Fibroblast of skin of abdomen (primary cell): ENCODE measurements at places on chromosomes 13 and 19.
A peak's percentile ranks its signal among the peaks of the same experiment; 100 is the strongest.

DNA sequence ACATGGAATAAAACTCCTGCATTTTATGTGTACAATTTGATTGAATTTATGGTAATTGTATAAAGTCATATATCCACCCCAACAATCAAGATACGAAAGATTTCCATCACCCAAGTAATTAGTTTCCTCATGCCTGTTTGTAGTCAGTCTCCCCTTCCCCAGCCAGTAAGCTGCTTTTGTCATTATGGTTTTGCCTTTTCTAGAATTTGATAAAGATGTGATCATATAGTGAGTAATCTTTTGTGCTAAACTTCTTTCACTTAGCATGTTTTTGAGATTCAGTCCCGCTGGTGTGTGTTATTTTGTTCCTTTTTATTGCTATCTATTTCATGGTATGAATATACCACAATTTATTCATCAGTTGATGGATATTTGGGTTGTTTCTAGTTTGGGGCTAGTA, 16.0 kb downstream of the ITM2B start:
- DNase-seq = no peak

DNA sequence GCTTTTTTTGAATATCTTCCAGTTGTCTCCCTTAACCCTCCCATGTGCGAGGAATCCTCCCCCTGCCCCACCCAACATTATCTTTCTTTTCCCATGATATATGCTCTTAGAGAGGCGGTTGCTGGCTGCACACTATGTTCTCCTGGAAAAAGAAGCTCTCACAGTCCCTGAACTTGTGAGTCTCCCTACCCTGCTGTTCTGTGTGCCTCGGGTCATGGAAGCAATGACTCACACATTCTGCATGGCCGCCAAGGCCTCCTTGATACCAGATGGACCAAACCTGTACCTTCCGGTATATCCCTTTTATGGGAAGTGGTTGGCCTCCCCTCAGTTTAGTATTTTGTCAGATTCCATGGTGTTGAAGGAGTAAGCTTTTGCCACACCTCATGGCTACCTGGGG, 705.4 kb downstream of the SLITRK6 start:
- no peak for DNase-seq

GRCh38 chr13:50225193-50226155, 210.2 kb downstream of the KCNRG start:
- no peak for DNase-seq

- DNase-seq = no peak
Observed at GRCh38 chr19:7931221-7932061, 5.5 kb upstream of the CTXN1 start.

GRCh38 chr13:32925506-32925905, 90.7 kb upstream of the KL start:
- no peak for DNase-seq

- no peak for DNase-seq
Observed at GRCh38 chr19:19691683-19692082, 23.0 kb downstream of the ZNF101 start.

DNA sequence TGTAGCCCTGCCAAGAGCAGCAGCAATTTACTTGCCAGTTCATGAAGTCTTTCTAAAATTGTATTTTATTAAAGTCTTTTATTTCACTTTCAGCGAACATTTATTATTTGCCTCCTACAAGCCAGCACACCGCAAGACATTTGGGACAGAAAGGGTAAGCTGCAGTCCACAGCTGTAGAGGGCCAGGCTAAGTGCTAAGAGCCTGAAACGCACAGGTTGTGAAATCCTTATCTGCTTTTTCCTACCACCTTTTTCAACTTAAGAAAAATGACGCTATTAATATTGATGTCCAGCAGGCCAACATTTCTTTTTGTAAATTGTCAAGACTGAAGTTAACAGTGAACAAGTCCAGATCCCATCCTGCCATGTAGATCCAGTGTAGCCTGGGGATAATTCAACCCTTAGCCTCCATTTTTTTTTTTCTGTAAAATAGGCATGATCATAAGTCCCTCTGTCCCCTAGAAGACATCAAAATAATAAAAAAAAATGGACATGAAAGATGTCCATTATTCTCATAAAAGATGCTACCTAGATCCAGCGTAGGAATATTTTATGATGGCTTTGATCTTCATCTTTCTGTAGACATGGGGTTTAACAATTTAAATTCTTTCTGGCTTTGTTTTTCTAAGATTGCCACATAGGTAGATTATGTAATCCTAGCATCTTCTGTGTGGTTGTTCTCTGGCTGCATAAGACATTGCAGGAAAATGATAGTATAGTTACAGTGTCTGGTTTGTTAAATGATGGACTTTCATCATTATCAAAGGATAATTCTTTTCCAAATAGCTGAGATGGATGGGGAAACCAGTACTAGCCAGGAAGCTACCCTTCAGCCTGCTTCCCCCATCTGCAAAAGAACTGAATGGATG, 128.4 kb downstream of the SHISA2 start:
- no peak for DNase-seq

- DNase-seq = no peak
Observed at GRCh38 chr13:55359067-55359466, 1781.7 kb upstream of the PRR20A start.

DNA sequence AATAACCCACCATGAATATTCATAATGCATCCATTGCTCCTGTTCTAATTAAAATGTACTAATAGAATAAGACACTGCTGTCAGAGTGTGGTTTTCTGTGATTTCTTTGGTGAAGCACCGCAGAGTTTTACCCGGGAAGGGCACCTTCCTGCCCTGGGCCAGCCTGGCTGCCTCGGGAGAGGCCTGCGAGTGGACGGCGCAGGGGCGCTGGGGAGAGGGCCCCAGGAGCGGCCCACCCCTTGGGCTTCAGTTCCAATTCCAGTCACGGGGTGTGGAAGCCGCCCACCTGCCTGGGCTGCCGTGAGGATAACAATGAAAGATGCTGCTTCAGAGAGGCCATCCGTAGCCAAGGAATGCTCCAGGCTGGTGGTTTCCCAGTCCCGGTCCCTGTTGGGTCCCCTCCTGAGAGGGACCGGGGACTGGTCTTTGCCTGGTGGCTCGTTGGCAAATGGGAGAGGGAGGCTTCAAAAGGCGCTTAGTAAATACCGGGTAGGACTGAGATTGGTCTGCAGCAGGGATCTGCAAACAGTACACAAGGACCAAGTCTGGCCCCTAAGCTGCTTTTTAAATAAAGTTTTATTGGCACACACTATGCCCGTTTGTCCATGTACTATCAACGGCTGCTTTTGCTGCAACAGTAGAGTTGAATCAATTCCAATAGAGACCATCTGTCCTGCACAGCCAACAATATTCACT, 18.0 kb downstream of the TCF3 start:
- DNase-seq = no peak

- DNase-seq = no peak
Observed at GRCh38 chr13:99383946-99384345, 76.7 kb upstream of the GPR183 start.

- DNase-seq = no peak
Observed at GRCh38 chr19:5498830-5499550, 43.8 kb downstream of the ZNRF4 start.

GRCh38 chr13:21676611-21677021, 5.7 kb downstream of the FGF9 start:
- no peak for DNase-seq

DNA sequence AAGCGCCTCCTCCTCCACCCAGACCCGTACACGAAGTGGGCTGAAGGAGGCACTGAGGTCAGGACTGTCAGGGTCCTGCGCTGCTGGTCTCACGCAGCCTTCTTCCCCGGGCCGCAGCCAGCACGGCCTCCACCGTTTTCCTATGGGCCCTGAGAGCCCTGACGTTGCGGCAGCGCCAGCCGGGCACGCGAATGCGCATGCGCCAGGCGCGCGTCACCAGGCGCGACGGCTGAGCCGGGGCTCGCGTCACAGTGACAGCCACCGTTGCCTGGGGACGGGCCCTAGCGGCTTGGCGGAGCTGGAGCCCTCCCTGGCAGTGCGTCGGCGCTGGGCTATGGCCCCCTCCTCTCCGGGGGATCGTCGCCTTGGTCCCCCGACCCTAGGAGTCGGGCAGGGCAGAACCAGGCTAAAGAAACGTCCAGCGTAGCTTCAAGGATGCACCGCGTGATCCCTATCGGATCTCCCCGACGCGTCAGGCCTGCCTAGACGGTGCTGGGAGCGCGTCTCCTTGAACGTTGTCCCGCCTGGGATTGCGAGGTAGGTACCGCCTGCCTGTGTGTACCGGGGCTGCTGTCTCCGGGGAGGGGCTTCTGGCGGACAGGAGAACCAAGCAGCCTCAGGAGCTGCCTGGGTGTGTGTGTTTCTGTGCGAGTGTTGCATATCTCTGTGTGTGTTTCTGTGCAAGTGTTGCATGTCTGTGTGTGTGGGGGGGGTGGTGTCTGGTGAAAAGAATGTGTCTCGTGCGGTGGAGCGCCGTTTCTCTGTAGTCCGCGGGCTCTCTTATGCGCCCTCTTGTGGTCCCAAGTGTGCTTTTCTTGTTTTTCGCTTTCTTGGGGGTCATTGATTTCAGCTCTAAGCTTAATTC, 43.2 kb downstream of the ZNF571 start:
- DNase-seq = peak; percentile 70

DNA sequence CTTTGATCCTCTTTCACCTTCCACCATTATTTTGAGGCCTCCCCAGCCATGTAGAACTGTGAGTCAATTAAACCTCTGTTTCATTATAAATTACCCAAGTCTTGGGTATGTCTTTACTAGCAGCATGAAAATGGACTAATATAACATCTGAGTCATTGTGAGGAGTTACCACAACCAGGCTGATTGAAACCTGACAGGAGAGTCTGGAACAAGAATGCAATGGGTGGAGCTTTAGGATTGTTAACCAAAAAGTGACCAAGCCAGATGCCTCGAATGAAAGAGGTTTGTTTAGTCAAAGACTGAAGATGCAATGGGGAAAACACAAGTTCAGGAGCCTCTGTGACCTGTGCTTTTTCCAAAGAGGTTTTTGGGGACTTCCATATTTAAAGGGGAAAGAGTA, 659.0 kb downstream of the SLITRK6 start:
- peak; percentile 14 for DNase-seq

- no peak for DNase-seq
Observed at GRCh38 chr19:37309834-37310575, 60.9 kb upstream of the ZNF527 start.

GRCh38 chr13:49108196-49108595, 111.9 kb upstream of the MLNR start:
- DNase-seq = no peak

GRCh38 chr19:13817018-13817614, 21.9 kb downstream of the ZSWIM4 start:
- no peak for DNase-seq

DNA sequence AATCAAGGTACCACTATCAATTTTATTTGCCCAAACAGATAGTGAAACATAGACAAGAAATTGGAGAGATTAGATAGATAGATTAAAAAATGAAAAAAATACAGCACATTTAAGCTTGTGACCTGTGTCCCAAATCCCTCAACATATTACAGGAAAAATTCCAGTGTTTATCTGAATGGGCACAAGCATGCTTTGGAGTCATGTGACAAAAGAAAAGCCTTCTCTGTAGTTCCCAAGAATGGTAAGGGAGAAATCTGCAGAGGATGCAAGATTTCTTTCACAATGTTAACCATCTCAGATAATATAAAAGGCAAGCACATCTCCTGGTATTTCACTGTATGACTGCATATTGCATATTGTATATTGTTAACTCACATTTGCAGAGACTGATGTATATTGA, 168.0 kb downstream of the PCDH9 start:
- DNase-seq = no peak

DNA sequence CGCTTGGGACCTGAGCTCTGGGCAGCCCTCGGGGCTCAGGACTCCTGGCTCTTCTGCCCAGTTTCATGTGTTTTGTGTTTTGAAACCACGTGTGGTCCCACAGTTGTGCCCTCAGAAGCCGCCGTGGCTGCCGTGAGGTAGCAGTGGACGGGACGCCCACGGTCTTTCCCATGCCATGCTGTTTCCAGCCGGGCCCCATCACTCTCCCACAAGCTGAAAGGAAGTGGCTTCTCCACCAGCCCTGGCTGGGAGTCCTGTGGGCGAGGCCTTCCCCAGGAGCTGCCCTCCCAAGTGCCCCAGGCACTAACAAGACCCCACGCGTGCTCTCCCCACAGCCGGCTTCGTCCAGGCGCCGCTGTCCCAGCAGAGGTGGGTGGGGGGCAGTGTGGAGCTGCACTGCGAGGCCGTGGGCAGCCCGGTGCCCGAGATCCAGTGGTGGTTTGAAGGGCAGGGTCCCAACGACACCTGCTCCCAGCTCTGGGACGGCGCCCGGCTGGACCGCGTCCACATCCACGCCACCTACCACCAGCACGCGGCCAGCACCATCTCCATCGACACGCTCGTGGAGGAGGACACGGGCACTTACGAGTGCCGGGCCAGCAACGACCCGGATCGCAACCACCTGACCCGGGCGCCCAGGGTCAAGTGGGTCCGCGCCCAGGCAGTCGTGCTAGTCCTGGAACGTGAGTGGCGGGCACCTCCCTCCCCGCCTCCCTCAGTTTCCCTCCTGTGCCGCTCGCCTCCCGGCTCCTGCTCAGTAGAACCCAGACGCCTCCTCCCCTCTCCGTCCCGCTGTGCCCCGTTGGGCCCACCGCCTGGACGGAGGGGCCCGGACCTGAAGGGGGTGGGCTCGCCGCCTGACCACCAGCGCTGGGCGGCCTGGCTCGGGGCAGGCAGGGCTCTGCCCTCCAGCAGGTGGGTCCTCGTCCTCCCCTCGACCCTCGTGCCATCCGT, 5.3 kb downstream of the BSG start:
- no peak for DNase-seq

DNA sequence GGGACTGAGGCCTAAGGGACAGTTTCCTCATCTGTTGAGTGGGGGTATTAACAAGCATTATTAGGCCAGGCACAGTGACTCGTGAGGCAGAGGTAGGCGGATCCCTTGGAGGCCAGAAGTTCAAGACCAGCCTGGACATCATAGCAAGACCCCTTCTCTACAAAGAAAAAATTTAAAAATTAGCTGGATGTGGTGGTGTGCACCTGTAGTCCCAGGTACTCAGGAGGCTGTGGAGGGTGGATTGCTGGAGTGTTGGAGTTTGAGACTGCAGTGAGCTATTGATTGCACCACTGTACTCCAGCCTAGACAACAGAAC, 11.3 kb upstream of the FOSB start:
- no peak for DNase-seq
